ENCODE measurements at places on chromosomes 4 and X. TPM values are rescaled to one million over a fixed set of nuclear protein-coding genes. Genes with fewer than 3 reads are reported as not detected.

- DNase-seq = no peak
Measured at GRCh38 chrX:119062750-119063374, 9.9 kb upstream of the CT47C1 start.

GRCh38 chrX:29225670-29226069 lies 638.4 kb downstream of the IL1RAPL1 start:
- no peak for DNase-seq

GABRQ gene
- 3.4 TPM for total RNA-seq

LRP2BP gene
- 1.6 TPM for total RNA-seq

- no peak for DNase-seq
Measured at GRCh38 chr4:153274967-153275366, 69.5 kb upstream of the MND1 start.

- no peak for DNase-seq
Measured at GRCh38 chrX:42017971-42018370, 94.6 kb upstream of the CASK start.

DNA sequence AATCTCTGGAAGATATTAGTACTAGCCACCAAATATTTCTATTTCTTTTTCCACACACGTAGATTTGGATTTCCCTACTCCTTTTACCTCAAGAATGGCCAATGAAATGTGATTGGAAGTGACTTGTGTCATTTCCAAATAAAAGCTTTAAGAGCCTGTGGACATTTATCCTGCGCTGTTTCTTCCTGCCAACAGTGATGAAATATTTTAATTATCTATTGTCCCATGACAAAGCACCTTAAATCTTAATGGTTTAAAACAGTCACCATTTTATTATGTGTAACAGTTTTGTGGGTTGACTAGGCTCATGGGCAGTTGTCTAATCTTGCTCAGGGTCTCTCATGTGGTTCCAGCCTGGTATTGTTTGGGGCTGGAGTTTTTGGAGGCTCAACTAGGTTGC lies 3.5 kb upstream of the PGRMC2 start:
- DNase-seq = no peak

GRCh38 chr4:150960818-150961217 lies 54.3 kb downstream of the LRBA start:
- no peak for DNase-seq

GRCh38 chr4:878796-879728 lies 53.1 kb downstream of the GAK start:
- DNase-seq = no peak

GRCh38 chr4:165864271-165864670 lies 8.8 kb upstream of the TLL1 start:
- no peak for DNase-seq

GRCh38 chr4:165971446-165971845 lies 98.4 kb downstream of the TLL1 start:
- no peak for DNase-seq

- DNase-seq = no peak
Measured at GRCh38 chr4:78962597-78963115, 23.4 kb upstream of the PAQR3 start.

GRCh38 chr4:159764343-159764952 lies 661.6 kb downstream of the RAPGEF2 start:
- DNase-seq = no peak

DNA sequence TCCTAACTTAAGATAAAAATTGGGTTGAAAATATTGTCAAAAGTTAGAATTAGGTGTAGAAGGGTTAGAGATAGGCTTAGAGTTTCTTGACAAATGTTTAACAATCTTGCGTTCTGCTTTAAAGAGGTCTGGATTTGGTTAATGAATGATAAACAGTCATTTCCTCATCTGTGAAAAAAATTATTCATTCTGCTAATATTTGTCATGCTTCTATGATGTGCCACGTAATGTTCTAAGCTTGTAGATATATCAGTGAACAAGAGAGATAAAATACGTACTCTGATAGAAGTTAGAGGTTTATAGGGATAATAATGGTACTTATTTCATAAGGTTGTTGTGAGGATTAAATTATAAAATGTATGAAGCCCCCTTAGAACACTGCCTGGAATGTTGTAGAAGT lies 443.0 kb upstream of the GALNT7 start:
- no peak for DNase-seq

- no peak for DNase-seq
Measured at GRCh38 chrX:1440506-1440905, 12.2 kb downstream of the ASMTL start.

- no peak for DNase-seq
Measured at GRCh38 chr4:21451032-21451431, 497.5 kb downstream of the KCNIP4 start.

- DNase-seq = no peak
Measured at GRCh38 chrX:12240491-12240890, 102.2 kb downstream of the FRMPD4 start.

DNA sequence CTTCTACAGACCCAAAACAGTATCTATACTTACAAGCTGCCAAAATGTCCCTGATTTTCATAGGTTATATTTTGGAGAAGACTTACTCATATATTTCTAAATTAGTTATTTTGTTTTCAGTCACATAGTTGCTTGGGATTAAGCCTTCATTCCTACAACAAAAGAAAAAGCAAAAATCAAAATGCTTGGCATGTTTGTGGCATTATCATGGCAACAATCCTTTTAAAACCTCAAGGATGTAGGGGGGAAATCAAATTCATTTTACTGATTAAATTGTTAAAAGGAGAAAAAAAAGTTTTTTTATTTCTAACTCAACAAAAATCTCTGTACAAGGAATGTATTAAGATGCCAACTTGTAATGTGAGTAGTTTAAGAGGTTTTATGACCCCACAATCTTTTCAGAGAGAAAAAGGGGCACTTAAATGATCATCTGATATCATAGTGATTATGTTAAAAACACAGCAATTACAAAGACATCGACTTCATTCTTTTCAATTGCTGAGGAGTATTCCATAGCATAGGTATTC lies 23.5 kb downstream of the TXK start:
- DNase-seq = no peak

DNA sequence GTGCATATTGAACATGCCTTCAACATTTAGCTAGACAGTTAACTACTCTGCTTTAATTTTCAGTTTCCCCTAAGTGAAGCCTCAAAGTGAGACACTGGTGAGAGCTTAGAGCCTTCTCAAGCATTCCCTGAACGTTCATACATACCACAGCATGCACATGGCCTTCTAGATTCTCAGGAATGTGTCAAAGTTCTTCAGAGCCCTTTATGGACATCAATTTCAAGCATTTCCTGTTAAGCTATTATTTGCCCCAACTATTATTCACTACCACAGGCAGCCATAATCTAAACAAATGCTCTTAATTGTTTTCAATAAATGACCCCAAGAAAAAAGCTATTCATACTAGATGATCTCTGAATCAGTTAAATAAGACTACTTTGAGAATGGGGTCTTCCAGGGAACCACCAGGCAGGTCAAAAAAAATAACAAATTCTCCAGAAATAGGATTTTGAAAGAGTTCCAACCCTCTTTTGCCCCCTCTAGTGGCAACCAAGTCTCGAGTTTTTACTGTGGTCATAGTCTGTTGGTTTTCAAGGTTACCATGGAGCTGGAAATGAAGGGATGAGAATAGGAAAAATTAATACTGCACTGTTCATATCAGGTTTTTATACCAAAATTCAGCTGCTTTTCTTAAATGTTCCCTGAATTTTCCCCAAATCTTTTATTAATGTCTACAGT lies 235.4 kb downstream of the RAB28 start:
- no peak for DNase-seq

RAI2 gene
- total RNA-seq = 1.8 TPM

KIT gene
- 7.4 TPM for total RNA-seq

SERPINA7 gene
- total RNA-seq = not detected

DNA sequence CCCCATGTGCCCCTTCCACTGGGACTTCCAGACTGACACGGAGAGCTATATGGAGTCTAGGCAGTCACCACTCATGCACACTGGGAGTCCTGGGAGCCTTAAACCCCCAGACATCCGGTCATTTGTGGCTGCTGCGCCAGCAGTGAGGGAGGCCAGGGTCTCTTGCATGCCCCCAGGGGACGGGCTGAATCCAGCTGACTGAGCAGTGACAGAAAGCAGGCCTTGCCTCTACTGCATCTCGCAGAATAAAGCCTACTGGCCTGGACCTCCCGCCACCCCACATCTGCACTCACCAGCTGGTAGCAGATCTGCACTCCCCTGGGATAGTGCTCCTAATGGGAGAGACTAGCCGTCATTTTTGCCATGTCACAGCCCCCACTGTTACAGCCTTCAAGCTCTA lies 1234.2 kb downstream of the FAM133A start:
- DNase-seq = no peak

DNA sequence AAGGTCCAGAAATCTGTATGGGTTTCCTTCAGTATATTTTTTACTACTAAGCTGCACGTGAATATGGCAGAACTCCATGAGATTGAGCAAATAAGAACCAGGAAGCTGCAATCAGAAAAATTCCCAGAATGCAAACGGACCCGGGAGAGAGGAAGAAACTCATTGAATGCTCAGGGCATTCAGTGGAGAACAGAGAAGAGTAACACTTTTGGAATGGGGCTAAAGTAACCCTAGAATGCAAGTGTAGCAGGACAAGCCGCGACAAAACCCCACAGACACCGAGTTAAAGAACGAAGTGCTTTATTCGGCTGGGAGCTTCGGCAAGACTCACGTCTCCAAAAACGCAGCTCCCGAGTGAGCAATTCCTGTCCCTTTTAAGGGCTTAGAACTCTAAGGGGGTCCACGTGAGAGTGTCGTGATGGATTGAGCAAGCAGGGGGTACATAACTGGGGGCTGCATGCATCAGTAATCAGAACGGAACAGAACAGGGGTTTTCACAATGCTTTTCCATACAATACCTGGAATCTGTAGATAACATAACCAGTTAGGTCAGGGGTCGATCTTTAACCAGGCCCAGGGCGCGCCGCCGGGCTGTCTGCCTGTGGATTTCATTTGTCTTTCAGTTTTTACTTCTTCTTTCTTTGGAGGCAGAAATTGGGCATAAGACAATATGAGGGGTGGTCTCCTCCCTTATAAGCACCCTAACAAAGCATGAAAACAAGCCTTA lies 56.4 kb downstream of the RAB28 start:
- DNase-seq = no peak

LRAT gene
- 22.9 TPM for total RNA-seq

DNA sequence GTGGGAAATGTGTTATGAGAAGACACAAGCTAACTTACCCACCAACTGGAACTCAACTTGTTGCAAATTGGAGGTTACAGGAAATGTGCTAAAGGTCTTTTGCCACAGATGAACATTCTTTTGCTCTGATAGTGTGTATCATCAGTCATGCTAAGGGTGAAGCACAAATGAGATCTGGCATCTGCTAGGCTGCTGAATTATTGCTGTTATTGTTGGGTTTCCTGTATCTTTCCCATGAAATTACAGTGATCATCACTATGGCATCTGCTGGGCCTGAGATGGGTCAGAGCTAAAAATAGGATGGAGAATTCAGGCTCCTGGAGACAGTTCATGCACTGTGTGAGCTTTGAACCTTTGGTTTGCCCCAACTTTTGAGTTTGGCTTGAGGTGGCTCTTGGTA lies 124.5 kb downstream of the NPNT start:
- no peak for DNase-seq

DNA sequence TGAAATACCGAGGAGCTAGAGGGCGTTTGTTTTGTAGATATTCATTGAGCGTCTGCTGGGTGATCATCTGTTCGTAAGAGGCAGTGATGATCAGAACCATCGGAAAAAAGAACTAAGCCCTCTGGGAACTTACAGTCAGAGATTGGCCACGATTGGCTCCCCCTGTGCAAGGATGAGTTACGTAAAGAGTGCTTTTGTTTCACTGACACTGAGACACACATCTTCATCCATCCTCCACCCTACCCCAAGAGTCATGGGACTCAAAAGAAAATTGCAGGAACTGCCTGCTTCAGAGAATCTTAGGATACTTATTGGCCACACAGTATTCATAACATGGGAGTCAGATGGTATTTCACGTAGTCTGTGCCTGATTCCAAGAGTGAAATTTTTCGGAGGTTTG lies 62.1 kb downstream of the GEMIN8 start:
- no peak for DNase-seq

All from mesothelial cell of epicardium (in vitro differentiated cells).